ENCODE measurements at places on chromosomes 5 and 9.

DNA sequence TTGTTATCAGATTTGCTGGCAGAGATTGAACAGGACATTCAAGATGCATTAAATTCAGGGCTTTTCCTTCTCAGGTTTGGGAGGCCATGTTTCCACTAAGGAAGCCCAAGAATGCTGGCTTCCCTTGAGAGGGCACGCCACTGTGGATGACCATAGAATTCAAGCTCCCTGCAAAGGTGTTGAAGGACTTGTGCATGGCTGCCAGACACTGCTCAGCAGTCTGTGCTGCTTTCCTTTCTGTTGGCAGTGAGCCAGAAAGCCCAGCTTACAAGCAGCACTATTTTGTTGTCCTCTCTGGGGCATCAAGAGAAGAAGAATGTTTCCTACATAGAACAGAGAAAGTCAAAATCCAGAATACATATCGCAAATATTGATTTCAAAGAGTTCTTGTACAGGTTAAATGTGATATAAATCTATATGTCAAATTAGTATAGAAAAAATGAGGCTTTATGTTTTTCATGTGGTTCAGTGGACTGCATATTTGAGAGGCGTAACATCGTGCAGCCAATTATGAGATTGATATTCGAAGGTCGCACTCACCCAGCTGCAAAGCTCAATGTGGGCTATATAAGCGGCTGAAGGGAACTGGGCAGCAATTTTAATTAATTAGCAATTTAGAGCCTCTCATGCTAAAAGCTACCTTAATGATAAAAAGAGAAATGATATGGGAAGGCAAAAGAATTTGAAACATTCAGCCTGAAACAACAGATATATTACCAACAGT, 103.1 kb upstream of the ISL1 start:
- no peak for DNase-seq

DNA sequence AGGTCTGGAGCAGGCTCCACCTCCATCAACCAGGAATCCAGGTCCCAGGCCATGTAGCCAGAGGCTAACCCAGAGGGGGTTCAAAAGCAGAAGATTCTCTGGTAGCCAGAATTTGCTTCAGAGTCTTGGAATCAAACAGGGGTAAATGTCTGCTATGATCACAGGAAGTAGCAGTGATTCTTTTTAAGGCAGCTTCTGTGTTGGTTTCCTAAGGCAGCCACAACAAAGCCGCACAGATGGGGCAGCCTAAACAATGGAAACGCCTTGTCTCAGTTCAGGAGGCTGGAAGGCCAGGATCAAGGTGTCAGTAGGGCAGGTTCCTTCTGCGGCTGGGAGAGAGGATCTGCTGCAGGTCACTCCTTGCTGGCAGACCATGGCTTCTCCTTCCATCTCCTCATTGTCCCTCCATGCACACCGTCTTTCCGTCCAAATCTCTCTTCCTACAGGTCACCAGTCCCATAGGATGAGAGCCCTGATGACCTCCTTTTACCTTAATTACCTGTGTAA, 167.3 kb downstream of the ROR2 start:
- DNase-seq = no peak

DNA sequence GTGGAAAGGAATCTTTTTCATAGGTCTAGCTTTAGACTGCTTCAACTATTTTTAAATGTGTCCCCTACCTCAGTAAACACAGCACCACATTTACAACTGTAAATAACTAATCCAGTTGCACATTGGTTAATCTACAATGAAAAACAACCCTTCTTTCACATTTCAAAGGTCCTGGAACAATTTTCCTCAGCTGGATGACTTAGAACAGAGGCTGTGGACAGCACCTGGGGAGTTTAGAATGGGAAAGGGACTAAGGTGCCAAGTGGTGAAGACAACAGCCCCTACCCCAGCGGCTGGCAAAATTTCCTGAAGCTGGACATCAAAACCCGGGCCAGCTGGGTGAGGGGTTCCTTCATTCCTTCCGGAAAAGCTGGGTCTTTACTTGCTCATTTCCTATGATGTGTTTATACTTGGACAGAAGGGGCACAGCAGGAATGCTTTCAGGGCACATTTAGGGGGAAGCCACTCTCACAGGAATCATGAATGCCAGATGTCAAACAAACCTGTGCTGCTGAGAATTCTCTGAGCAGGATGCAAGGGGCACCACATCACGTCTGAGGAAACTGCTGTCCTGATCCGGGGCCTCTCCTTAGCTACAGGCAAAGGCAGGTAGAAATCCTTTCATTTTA, 158.3 kb downstream of the NR2F1-AS1 start:
- no peak for DNase-seq

- no peak for DNase-seq
Observed at GRCh38 chr9:108983885-108984284, 29.4 kb downstream of the CTNNAL1 start.

GRCh38 chr5:173313351-173313801, 14.8 kb downstream of the STC2 start:
- no peak for DNase-seq

DNA sequence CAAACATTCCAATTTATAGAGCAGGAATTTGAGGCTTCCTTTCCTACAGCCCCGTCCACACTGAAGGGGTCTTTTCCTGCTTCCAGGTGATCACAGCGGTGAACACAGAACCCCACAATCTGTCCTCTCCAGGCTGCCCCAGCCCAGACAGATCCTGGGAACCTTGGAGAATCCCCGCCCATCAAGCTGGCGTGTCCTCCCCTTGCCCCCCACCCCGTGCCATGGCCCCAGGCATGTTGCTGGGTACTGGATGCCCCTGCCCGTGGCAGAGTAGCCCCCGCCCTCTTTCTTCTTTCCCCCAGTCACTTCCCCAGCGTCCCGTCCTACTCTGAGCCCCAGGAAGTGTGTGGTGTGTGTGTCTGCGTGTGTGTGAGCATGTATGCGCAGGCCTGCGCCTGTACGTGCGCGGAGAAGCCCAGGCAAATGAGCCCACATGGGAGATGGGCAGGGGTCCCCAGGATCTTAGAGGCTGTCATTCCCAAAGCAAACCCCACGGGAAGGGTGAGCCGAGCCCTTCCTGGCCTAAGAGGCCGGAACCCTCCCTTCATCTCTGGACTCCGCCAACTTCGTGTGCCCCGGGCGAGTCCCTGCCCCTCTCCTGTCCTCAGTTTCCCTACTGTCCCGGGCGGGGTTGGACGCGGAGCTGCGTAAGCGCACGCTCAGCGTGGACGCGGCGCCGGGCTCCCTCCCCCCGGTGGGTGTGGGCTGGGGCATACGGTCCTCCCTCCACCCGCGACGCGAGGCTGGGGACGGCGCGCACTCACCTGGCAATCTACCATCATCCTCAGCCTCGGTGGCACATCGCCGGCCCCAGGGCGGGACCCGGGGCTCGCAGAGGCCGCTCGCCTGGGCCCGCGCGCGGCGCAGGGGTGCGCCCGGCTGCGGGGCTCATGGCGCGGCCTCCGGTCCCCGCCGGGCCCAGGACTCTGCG, 15.2 kb downstream of the GBGT1 start:
- DNase-seq = no peak

- DNase-seq = no peak
Observed at GRCh38 chr5:115271295-115272050, 8.8 kb upstream of the PGGT1B start.

GRCh38 chr9:130172858-130173665, 858 bp downstream of the NCS1 start:
- DNase-seq = peak; percentile 11

DNA sequence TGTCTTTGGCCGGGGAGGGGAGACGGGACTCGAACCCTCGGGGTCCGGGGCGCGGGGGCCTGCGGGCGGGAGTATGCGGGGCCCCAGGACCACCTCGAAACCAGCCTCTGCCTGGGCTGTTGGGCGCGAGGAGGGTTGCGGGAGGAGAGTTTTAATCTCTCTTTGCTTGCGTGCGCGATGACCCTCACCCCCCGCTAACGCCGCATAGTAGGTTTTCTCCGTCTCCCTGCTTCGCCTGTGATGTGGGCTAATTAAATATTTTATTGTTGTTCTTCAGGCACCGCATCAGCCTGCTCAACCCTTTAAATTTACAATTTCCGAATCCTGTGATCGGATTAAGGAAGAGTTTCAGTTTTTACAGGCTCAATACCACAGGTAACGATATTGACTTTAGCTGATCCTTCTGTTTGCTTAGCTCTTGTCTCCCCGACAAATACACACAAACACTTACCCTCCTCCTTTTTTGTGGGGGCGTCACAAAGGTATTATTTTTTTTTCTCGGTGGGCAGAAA, 1.7 kb downstream of the TLE4 start:
- no peak for DNase-seq

- no peak for DNase-seq
Observed at GRCh38 chr9:16484744-16485143, 385.7 kb downstream of the BNC2 start.

DNA sequence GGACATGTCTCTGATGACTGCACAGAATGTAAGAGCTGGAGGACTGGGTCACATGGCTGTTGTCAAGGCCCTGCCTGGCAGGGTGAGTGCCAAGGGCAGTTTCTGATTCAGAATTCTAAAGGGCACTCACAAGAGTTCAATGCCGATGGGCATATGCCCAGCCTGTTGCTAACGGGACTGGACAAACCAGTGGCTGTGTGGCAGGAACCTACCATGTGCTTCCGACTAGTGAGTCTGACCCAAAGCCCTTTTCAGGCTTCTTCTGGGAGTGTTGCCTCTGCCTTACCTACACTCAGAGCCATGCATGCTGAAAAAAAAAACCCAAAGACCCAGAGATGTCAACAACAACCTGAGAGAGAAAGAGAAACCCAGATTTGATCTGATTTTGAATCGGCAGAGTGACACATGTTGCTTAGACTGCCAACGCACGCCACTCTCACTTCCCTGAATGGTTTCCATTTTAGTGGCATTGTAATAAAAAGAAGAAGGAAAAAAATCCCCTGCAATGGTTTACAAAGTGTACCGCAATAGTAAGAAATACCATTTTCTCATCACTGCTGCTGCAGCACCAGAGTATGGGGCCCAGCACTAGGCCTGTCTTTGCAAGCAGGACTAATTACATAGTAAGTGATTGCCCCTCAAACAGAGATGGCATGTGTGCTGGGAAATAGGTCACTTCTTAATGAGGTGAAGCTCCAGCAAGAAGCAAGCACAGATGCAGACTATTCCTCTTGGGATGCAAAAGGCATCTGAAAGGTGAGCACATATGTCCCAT, 194.3 kb downstream of the PALM2AKAP2 start:
- peak; percentile 55 for DNase-seq

- DNase-seq = no peak
Observed at GRCh38 chr9:91180930-91181268, 180.8 kb downstream of the AUH start.

DNA sequence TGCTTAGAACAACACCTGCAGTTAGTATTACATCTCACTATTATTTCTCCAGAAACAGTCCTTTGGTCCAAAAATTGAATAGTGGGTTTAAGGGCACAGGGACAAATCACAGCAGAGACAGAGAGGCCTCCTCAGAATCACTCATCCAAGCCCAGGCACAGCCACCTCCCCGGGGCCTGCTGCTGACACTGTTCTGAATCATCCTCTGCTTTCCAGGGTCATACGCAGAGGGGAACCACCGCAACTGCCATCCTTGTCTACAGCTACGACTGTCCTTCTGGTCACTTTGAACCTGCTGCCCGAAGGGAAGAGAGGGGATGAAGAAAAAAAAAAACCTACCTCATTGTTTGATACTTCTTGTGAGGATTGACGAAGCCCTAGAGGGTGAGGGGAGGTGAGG, 35.3 kb upstream of the MAN2A1 start:
- peak; percentile 9 for DNase-seq

DNA sequence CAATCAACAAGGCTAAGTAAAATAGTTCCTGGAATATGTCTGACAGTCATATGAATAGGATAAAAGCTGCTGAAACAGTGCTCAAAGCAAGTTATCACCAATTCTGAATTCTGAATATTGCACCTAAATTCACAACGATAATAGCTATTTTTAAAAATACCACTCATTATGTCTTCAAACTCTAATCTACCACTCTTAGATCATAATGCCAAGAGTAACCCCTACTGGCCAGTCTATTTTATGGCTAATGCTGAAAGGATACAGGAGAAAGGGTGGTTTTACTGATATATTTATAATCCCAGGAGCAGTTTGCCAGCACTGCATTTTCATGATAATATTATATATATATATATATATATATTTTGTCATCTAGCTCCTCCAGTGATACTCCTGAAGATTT, 232.8 kb downstream of the PDE4D start:
- DNase-seq = no peak

- no peak for DNase-seq
Observed at GRCh38 chr5:13029211-13029610, 915.3 kb downstream of the DNAH5 start.

- DNase-seq = no peak
Observed at GRCh38 chr9:107070586-107070985, 207.6 kb downstream of the ZNF462 start.

GRCh38 chr5:144072518-144072927, 97.9 kb downstream of the YIPF5 start:
- DNase-seq = no peak

DNA sequence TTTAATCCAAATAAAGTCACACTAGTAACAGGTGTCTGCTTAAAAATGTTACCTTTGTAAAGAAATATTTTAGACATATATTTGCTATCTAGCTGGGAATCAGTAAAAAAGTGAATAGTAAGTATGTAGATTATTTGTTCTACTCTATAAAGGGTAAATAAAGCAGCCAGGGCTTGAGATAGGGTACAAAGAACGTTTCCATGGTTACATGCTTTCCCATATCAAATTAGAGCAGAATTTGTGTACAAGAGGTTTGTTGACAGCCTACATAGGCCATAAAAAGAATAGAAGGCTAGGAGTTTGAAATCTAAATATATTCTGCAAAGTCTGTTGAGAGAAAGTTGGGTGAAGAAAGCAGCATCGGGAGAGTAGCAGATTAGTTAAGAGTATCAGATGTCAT, 160.9 kb upstream of the POU5F2 start:
- DNase-seq = no peak
